ENCODE measurements at places on chromosomes 4 and X.

DNA sequence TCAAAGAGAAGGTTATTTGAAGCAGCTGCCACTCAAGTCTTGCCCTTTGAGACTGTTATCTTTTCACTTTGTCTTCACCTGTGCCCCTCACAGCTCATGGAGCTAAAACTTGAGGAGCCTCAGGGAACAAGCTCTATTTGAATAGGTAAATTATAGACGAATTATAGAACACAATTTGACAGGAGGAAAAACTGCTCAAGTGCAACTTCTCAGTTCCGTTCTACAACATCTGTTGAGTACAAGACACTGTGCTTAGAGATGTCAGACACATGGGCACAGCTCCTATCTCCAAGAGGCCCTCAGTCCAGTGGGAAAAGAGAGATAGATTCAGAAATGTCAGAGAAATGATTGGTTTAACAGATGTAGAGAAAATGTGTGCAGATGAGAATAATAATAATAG is 5.1 kb downstream of the PPP1R2C start:
- no peak for DNase-seq

DNA sequence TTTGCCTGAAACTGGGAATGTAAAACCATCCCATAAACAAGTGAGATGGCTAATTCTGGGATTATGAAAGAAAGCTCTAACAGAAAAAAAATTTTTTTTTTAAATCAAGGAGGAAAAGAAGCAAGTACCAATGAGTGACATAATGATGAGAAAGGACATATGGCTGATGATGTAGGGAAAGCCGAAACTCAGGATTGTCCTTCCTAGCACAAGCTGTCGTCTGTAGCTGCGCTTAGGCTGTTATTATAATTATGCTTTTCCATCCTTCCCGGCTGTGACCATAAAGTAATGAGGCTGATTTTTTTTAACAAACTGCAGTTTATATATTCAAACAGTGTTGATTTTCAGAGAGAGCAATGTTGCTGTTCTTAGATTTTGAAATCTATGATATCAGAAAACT is 209.8 kb upstream of the NOCT start:
- DNase-seq: no peak

- DNase-seq: no peak
Measured at GRCh38 chrX:70264784-70265183, 3.4 kb upstream of the ARR3 start.

GRCh38 chr4:16636912-16637630 is 261.4 kb downstream of the LDB2 start:
- no peak for DNase-seq

All from activated CD4-positive, alpha-beta T cell treated with anti-CD3 and anti-CD28 coated beads, Interleukin-2, Interleukin-4, amounts not matched to agents 100 ng/mL and 50 ng/mL, durations not matched to agents 16 hours and 8 hours (primary cell).